CD4-positive, alpha-beta T cell treated with Interleukin-15 for 4 hours (primary cell): ENCODE measurements at places on chromosomes 2 and 18.

- no peak for DNase-seq
Measured at GRCh38 chr2:217153510-217153909, 293.6 kb upstream of the TNP1 start.

DNA sequence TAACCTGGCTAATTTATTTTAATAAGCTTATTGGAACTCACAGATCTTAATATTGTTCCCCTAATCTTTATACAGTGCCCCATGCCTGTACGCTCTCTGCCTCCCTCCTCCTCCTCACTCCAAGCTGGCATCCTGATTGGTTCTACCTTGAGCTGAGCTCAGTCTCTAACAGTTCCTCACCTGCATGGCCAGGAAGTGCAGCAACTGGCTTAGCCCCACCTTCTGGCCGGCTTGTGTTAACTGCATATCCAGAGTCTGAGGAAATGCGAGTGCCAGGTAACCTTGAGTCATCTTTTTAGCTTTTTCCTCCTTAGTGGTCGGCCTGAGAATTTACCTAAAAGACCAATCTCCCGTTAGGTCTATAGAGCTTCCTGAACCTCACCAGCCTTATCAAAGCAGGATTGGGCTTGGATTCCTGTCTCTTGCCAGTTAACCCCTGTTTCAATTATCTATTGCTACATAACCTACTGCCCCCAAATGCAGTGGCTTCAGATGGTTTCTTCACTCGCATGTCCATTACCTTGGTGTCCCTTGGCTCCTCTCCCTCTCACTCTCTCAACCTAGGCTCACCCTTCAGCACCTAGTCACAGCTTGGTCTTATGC lies 89.5 kb upstream of the STK39 start:
- peak; percentile 57 for DNase-seq

GRCh38 chr2:230447455-230448451 lies 31.8 kb downstream of the SP100 start:
- peak; percentile 41 for DNase-seq

DNA sequence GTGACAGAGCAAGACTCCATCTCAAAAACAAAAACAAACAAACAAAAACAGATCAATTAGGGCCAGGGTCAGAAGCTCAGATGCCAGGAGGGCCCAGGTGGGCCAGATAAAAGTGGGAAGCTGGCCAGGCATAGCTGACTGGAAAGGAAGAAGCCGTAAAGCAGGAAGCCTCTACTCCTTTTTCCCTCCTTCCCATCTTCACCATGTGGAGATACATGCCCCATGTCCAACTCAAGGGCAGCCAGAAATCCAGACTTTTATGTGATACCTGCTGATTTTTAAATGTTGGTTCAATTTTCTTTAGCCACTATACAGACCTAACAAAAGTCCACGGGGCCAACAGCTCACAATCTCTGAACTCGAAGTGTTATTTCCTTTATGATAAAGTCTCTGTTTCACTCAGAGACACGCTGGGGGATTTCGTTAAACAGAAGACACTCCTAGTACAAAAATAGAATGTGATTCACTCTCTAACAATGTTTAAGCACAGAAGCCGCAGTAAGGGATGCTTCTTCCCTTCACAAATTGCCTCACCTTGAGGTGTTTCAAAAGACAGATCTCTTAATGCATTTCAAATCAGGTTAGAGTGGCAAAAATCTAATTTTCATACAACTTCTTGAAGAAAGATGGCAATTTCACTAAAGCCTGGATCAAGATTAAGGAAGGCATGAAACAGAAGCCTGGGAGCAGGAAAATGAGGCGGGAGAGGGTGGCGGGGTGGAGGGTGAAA lies 14.0 kb downstream of the TMEM247 start:
- no peak for DNase-seq

- no peak for DNase-seq
Measured at GRCh38 chr18:32502014-32502413, 31.3 kb upstream of the GAREM1 start.

DNA sequence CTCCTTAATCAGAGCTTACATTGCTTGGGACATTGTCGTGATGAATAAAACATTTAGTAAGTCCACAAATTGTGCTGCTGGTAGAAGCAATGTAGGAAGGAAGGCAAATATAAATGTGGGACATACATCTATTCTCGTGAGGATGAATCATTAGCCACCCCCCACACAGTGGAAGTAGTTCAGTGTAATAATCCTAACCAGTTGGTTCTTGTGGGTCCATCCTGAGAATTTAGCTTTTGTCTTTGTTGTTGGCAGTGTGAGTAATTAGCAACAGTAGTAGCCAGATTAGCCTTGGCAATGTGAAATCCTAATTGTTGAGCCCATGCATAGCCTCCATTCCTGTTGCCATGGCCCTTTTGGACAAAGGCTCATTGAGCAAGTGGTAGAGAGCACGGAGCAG lies 532.1 kb downstream of the FBXO15 start:
- DNase-seq, result no peak

DNA sequence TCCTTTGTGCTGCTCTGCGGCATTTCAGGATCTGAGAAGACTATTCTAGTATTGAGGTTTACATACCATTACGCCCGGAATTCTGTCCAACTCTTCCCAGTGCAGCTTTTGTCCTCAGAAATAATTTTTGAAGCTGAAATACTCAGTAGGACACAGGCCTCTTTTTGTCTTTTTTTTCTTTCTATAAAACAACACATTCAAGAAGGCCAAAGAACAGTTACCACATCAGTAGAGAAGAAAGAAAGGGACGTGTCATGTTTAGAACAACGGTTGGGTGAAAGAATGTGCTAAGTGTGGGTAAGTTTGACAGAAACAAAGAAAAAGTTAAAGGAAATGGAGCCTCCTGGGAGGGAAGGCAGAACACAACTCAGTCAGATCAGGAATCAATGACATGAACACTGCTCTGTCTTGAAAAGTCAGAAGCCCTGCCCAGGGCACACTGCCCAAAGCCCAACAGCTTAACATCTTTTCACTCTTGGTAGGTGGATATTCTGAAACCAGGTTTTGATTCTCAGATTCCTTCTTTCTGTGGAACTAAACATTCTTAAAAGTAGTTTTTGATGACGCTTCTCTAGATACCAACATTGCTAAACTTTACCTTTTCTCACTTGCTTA lies 198.6 kb upstream of the CWC22 start:
- DNase-seq, result no peak

- DNase-seq, result no peak
Measured at GRCh38 chr2:134952608-134953007, 34.0 kb downstream of the CCNT2 start.

DNA sequence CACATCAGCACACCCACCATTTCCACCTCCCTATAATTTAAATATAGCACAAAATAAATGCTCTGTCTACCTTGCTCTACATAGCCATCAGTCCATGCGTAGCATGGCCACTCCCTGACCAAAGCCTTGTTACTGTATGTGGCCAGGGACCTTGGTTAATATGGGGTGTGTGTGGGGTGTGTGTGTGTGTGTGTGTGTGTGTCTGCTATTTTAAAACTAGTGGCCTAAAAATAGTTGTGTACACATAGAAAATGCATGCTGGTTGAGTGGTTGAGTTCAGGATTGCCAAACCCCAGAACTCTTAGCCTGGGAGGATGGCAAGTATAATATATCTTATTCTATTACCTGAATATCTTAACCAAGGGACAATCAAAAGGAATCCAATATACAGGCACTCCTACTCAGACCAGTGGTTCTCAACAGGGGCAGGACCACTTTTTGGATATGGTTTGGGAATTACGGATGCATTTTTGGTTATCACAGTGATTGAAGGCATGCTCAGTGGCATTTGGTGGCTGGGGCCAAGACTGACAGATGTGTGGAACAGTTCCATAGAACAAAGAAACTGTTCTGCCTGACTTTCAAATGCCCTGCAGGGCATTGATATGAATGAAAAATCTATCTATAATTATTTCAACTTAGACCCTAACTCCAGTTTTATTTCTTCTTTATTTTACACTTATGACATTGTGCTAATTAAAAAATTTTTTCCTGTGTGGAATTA lies 72.3 kb upstream of the PSME4 start:
- no peak for DNase-seq

- DNase-seq, result no peak
Measured at GRCh38 chr18:69002233-69002632, 204.4 kb downstream of the CCDC102B start.

- no peak for DNase-seq
Measured at GRCh38 chr2:237535385-237536082, 30.8 kb upstream of the PRLH start.

- DNase-seq, result no peak
Measured at GRCh38 chr2:107174171-107174570, 288.2 kb upstream of the ST6GAL2 start.

DNA sequence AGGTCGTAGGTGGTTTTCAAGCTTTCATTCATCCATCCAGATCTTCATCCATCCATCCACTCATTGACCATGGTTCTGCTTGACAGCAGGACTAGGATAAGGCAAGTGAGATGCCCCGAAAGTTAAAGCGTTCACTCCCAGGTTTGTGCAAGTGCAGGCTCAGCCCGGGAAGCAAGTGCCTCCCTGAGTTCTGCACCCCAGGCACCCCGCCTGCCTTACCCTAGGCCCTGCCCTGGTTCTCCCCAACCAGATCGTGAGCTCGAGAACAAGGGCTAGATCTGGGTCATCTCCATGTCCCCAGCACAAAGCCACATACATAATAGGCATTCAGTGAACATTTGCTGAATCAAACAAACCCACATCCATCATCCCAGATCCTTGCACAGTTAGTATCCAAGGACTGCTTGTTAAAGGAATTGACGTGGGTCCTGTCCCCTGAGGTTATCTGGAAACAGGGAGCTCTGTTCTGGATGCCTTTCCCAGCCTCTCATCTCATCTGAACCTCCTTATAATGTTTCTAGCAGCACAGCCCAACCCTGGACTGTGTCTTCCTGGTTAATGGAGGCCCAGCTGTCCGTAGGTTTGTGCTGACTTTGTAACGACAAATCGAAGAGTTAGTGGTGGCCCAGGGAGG lies 116.1 kb upstream of the GPC1 start:
- DNase-seq, result no peak

- no peak for DNase-seq
Measured at GRCh38 chr2:114005110-114005783, 115.4 kb downstream of the ACTR3 start.

GRCh38 chr2:145592361-145592760 lies 1072.4 kb upstream of the ZEB2 start:
- DNase-seq, result no peak

DNA sequence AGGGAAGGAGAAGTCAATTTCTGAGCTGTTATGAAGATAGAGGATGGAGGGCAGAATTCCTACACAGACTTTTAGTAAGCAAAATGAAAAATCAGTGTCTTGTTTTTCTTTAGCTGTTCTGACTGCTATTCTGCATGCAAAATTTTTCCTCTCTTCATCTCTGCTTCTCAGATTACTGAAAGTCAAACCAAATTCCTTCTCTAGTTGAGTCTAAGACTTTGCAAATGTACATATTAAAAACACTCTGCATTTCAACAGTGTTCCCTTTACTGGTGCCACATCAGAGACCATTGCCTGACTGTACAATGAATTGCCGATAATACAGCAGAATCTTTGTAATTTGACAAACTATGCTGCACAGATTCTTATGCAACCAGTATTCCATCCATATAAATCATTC lies 198.8 kb downstream of the EXOC6B start:
- no peak for DNase-seq

DNA sequence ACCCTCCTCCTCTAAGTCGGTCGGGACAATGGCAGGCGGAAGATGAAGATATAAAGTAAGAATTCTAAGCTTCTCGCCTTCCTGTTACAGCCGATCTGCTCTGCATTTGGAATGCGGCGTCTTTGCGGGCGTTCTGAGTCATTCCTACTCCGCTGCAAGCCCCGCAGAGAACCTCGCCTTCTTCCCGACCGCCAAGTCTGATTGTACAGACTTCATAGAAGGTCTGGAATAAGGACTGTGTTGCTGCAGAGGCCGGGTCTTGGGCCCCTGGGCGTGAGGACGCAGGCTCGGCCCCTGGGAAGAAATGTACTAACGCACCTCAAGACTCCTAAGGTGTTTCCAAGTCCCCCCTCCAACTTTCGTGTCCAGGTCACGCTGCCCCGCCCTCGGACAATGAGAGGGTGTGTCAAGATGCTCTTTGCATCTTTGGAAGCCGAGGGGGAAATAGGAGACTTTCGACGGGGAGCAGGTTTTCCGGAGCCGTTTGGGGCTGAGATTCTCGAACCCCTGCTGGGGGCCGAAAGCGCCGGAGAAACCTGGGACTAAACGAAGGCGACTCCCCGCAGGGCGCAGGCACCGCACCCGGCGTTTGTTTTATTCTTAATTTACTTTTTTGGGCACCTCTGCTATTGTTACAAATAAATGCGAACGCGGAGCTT lies 12.7 kb upstream of the PAX3 start:
- no peak for DNase-seq

GRCh38 chr18:76447258-76447890 lies 47.7 kb downstream of the ZNF516 start:
- DNase-seq, result no peak

GRCh38 chr18:64202210-64202836 lies 53.4 kb upstream of the LINC00305 start:
- no peak for DNase-seq

DNA sequence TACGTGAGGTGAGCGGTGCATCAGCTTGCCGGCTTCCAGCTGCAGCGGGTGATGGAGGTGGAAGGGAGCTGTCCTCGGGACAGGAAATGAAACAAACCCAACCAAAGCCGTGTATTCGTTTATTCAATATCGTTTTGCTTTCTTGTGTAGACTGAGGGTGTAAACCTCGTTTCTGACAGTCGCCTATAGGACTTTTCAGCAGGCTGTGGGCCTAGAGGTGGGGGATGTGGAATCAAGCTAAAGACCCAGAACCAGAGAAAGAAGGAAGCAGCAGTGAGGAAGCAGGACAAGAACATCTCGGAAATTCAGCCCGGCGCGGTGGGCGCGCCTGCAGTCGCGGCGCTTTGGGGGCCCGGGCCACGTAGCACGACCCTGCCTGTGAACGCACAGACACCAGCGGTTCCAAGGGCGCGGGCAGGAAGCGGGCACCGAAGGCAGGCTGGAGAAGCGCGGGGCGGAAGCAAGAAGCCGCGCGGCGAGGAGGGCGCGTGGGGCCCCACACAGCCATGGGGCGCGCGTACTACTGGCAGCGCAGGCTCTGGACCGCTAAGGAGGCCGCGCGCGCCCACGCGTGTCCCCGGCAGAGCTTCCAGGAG lies 755 bp upstream of the ATP9B start:
- peak; percentile 22 for DNase-seq

DNA sequence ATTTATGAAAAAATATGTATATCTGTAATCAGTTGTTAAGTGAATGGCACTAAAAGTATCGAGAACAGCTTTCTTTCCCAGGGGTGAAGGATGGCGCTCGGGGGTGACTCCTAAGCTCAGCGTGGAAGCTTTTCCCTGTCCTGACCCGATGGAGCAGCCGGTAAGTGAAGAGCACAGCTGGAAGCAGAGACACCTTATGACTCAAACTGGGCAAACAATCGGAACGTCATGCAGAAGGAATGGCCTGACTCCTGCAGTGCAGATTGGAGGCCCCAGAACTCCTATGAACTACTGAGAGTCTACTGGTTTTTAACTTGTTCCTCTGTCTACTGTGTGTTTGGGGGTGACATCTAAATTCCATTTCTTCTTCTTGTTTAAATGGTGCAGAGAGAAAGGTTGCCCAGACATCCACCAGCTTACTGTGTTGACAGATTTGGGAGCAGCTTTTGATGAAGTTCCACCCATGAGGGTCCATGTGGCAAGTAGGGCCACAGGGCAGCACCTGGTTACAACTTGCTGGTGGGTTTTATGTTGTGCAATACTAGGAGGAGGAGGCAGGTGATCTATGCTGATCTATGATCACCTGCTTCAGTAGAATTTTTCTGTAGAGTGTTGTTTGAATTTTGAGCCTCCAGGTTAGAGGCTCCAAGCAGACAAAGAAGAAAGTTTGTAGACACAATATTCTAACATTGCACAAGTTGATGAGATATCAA lies 52.8 kb upstream of the TMEM182 start:
- no peak for DNase-seq
